ENCODE measurements at places on chromosomes 5 and 9. TPM values are rescaled to one million over a fixed set of nuclear protein-coding genes. Genes with fewer than 3 reads are reported as not detected.

GRCh38 chr5:10233011-10233410, 16.7 kb downstream of the ATPSCKMT start:
- no peak for DNase-seq
- H3K4me1 ChIP-seq, result no peaks in the 10 kb centered on the region
- no peaks in the 10 kb centered on the region for H3K27me3 ChIP-seq

- no peak for DNase-seq
- H3K27me3 ChIP-seq, result no peaks in the 10 kb centered on the region
- no peaks in the 10 kb centered on the region for H3K36me3 ChIP-seq
- H3K4me1 ChIP-seq, result peaks cover 26% of the 10 kb centered on the region
- H3K27ac ChIP-seq, result no peak overlapping the region
These were observed 181.5 kb upstream of the PIK3R1 start for GRCh38 chr5:68033961-68034571.

- no peaks in the 10 kb centered on the region for H3K4me1 ChIP-seq
- no peaks in the 10 kb centered on the region for H3K36me3 ChIP-seq
- H3K27ac ChIP-seq, result no peak overlapping the region
- no peak for DNase-seq
These were observed 43.3 kb downstream of the DOCK8 start for GRCh38 chr9:257957-258356.

DNA sequence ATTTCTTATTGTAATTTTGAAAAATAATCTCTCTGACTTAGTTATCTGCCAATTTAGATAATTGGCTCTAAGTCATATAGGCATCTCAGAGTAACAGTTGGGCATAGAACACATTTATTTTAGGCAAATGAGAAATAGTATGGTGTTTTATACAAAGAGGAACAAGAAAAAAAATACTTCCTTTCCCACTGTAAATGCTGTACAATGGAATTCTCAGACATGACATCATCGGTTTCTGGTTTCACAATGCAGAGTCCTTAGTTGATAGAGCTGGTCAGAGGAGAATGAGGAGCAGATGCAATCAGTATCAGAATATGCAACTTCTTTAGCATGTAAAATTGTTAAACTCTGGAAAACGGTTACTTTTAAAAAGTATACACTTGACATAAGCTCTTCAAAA, 49.4 kb downstream of the PLK2 start:
- no peaks in the 10 kb centered on the region for H3K4me1 ChIP-seq
- no peak overlapping the region for H3K4me3 ChIP-seq
- no peak overlapping the region for H3K27ac ChIP-seq
- H3K36me3 ChIP-seq, result no peaks in the 10 kb centered on the region

GRCh38 chr9:96163161-96163560, 138.8 kb downstream of the HSD17B3 start:
- H3K27me3 ChIP-seq, result no peaks in the 10 kb centered on the region
- peak; percentile 7 for DNase-seq
- H3K36me3 ChIP-seq, result no peaks in the 10 kb centered on the region
- H3K27ac ChIP-seq, result no peak overlapping the region

DNA sequence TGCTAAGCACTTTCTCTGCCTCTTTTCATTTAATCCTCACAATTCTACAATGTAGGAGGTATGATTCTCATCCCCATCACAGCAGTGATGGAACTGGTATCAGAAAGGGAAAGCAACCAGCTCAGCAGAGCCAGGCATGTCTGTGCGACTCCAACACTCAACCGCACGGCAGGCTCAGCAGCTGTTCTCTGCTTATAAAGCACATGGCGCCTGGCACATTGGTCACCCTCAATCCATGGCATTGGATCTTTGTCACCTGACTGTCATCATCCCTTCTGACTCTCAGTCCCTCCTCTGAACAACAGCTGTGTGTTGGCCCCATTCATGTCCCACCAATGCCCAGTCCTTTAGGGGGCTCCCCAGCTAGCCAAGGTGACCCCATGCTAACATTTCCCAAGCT, 45.1 kb upstream of the HAND1 start:
- no peak for DNase-seq
- H3K4me1 ChIP-seq, result no peaks in the 10 kb centered on the region
- no peaks in the 10 kb centered on the region for H3K36me3 ChIP-seq
- H3K27ac ChIP-seq, result no peak overlapping the region

GRCh38 chr9:83537331-83538171, 650 bp downstream of the FRMD3 start:
- no peaks in the 10 kb centered on the region for H3K4me1 ChIP-seq
- peak overlapping the region; percentile 57 for H3K4me3 ChIP-seq
- H3K27me3 ChIP-seq, result peaks cover 3% of the 10 kb centered on the region
- DNase-seq, result no peak
- H3K36me3 ChIP-seq, result no peaks in the 10 kb centered on the region

DNA sequence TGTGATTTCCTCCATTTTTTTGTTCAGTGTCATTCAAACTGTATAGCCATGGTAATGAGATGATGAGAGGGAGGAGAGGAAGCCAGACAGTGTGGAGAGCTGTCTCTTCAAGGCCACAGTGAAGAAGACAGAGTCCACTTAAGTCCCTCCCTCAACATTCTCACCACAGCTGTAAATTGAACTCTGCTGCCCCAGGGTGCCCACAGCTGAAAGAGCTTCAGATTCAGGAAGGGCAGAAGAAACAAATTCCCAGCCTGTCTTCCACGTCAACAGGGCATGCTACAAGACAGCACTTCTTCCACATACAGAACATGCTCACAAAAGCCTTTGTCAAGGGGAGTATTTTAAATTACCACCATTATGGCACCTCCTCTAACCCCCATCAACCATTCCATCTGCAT, 100.4 kb downstream of the KLHL3 start:
- DNase-seq, result no peak
- no peaks in the 10 kb centered on the region for H3K27me3 ChIP-seq
- no peak overlapping the region for H3K27ac ChIP-seq
- no peak overlapping the region for H3K4me3 ChIP-seq
- H3K36me3 ChIP-seq, result no peaks in the 10 kb centered on the region
- no peaks in the 10 kb centered on the region for H3K4me1 ChIP-seq

DNA sequence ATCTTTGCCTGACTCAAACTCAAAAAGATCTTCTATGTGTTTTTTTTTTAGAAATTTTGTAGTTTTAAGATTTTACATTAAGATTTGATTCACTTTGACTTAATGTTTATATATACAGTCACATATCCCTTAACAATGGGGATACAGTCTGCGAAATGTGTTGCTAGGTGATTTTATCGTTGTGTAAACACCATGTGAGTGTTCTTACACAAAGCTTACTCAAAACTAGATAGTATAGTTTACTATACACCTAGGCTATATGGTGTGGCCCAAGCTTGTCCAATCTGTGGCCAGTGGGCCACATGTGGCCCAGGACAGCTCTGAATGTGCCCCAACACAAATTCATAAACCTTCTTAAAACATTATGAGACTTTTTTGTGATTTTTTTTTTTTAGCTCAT, 131.9 kb downstream of the CWC27 start:
- H3K36me3 ChIP-seq, result no peaks in the 10 kb centered on the region
- no peaks in the 10 kb centered on the region for H3K27me3 ChIP-seq
- DNase-seq, result no peak
- no peak overlapping the region for H3K4me3 ChIP-seq
- no peak overlapping the region for H3K27ac ChIP-seq

GRCh38 chr5:96952974-96953730, 17.3 kb downstream of the LNPEP start:
- DNase-seq, result no peak
- no peak overlapping the region for H3K27ac ChIP-seq
- H3K36me3 ChIP-seq, result no peaks in the 10 kb centered on the region
- no peak overlapping the region for H3K4me3 ChIP-seq

DNA sequence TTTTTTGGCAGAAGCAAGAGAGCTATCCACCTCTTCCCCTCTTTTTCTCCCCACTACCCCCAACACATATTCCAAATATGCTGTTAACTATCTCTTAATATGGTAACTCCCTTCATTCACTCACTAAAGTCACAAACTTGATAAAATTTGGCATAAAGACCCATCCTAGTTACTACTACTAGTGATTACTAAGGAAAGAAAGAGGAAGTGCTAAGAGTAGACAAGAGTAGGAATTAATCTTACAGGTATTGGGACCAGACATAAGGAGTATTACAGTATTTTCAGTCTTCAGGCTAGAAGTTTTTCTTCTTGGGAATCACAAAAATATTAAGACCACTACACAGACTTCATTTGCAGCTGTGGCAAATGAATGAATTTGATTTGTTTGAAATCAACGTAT, 2.2 kb downstream of the ADAMTS6 start:
- H3K4me3 ChIP-seq, result peak overlapping the region; percentile 63
- peak overlapping the region; percentile 90 for H3K27ac ChIP-seq
- no peaks in the 10 kb centered on the region for H3K36me3 ChIP-seq
- no peaks in the 10 kb centered on the region for H3K27me3 ChIP-seq
- DNase-seq, result no peak

Gene RICTOR
- 5.9 TPM for polyA plus RNA-seq

Gene EIF4E1B
- polyA plus RNA-seq, result not detected
